Activated T-helper 2 cell treated with anti-CD3 and anti-CD28 coated beads, Interferon-gamma antibody, Interleukin-2, Interleukin-4, amounts not matched to agents 10 μg/mL and 5 μg/mL and 100 μg/mL, durations not matched to agents 14 hours and 24 hours and 36 hours (primary cell): ENCODE measurements at places on chromosomes 5 and 9.

GRCh38 chr9:136546697-136547501 lies 1.1 kb upstream of the NOTCH1 start:
- no peaks in the 10 kb centered on the region for H3K27me3 ChIP-seq
- DNase-seq: peak; percentile 49
- H3K4me3 ChIP-seq: peak overlapping the region; percentile 78

DNA sequence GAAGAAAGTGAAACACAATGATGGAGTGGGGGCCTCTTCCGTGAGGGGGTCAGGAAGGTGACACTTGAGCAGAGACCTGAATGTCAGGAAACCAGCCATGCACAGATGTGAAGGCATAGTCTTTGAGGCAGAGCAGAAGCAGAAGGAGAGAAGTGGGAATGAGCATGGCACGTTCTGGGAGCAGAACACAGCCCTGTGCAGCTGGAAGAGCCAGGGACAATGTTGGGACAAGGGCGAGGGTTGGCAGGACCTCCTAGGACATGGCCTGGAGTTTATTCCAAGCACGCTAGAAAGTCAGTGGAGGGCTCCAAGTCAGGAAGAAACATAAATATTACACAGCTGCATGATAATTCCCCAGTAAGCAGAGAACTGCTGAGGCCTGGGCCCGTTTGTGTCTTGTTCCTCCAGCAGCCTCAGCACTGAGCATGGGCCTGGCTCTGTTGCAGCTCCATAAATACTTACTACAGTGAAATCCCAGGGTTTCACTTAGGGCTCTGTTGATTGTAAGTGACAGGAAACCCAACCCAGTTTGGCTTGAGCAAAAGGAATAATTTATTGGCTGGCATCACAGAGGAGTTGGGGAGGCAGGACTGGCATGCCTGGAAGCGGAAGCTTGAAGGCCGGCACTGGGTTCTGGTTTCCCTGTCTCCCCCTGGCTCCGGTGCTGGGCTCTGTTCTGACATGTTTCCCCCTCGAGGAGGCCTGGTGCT lies 66.2 kb downstream of the MVB12B start:
- H3K4me3 ChIP-seq: no peak overlapping the region
- H3K36me3 ChIP-seq: no peaks in the 10 kb centered on the region
- no peak for DNase-seq
- no peak overlapping the region for H3K27ac ChIP-seq
- H3K27me3 ChIP-seq: peaks cover 15% of the 10 kb centered on the region
- peaks cover 40% of the 10 kb centered on the region for H3K4me1 ChIP-seq

DNA sequence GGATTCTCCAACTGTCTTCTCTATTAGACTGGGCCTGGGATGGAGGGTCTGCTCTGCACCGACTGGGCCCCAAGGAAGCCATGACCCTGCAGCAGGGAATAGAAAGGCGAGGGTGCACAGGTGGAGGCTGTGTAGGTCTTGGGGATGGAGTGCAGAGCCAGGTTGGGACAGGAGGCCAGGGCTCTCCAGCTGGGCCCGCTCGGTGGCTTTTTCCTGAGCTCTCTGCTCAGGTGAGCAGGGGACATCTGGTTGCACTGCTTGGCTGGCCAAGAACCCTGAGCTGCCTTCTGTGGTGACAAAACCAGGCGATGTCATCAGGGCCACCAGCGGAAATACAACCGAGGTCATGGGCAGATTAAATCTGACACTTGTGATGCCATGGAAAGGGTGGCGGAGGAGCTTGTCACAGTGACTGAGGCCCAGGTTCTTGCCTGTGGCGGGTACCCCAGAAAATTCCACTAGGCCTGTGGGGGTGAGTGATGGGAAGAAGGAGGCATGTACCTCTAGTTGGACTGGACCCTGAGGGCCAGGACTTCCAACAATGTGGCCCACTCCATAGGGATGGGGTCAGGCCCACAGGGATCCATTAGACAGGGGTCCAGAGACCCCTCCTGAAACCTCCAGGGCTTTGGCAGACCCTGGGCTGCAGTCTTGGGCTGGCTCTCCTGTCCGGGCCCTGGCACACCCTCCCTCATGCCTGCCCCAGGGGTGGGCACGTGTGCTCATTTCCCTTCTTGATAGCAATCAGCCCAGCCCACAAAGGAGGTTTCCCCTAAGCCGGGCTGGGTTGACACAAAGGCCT lies 4.4 kb upstream of the IL3 start:
- no peak overlapping the region for H3K4me3 ChIP-seq
- DNase-seq: peak; percentile 56
- H3K27me3 ChIP-seq: peaks cover 2% of the 10 kb centered on the region
- H3K27ac ChIP-seq: peak overlapping the region; percentile 86
- H3K4me1 ChIP-seq: peaks cover 61% of the 10 kb centered on the region

DNA sequence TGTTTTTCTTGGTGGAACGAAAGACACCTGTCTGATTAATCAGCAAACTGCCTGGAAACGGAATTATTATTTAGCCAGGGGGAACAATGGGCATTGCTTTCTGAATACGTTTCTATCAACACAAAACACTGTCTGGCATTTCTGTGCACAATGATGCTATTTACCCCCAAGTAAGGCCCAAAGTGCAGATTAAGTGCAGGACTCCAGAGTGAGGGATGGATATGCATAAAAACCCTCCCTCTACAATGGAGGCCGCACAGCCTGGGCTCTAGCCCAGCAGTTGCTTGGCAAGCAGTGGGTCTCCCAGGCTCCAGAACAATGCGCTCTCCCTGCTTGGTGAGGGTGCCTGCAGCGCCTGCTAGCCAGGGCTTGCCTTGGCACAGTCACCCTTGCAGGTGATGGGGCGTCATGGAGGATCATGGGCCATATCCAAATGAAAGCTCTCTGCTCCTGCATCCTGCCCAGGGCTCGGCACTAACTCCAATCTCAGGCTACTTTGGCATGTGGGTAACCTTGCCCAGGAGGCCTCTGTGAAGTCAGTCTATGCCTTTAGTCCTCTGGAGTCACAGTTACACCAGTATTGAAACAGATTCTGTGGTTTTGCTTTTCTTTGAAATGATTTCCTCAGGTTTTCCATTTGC lies 11.5 kb upstream of the SPATA24 start:
- DNase-seq: no peak

DNA sequence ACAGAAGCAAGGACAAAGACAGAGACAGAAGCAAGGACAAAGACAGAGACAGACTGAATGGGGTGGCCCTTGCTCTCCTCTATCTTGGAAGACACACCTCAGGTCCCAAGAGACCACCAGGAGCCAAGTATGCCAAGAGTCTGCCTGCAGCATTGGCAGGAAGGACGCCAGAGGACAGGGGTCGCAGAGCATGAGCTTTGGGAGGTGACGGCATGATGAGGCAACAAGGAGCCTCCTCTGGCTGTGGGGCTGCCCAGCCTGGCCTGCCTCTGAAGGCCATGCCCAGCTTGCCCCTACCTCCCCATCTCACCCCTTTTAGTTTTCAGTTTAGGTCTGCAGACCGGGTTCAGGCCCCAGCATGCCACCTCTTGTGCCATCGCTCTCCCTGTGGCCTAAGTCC lies 17.6 kb downstream of the PDGFRB start:
- no peak overlapping the region for H3K4me3 ChIP-seq
- DNase-seq: no peak
- no peaks in the 10 kb centered on the region for H3K27me3 ChIP-seq

GRCh38 chr9:23375511-23375910 lies 450.5 kb downstream of the ELAVL2 start:
- H3K36me3 ChIP-seq: no peaks in the 10 kb centered on the region
- H3K27me3 ChIP-seq: no peaks in the 10 kb centered on the region
- H3K4me3 ChIP-seq: no peak overlapping the region
- H3K27ac ChIP-seq: no peak overlapping the region
- DNase-seq: no peak
- H3K4me1 ChIP-seq: no peaks in the 10 kb centered on the region

- no peaks in the 10 kb centered on the region for H3K27me3 ChIP-seq
- H3K4me3 ChIP-seq: no peak overlapping the region
- no peak for DNase-seq
- H3K36me3 ChIP-seq: no peaks in the 10 kb centered on the region
These were observed 22.1 kb downstream of the SARDH start for GRCh38 chr9:133715866-133716563.

DNA sequence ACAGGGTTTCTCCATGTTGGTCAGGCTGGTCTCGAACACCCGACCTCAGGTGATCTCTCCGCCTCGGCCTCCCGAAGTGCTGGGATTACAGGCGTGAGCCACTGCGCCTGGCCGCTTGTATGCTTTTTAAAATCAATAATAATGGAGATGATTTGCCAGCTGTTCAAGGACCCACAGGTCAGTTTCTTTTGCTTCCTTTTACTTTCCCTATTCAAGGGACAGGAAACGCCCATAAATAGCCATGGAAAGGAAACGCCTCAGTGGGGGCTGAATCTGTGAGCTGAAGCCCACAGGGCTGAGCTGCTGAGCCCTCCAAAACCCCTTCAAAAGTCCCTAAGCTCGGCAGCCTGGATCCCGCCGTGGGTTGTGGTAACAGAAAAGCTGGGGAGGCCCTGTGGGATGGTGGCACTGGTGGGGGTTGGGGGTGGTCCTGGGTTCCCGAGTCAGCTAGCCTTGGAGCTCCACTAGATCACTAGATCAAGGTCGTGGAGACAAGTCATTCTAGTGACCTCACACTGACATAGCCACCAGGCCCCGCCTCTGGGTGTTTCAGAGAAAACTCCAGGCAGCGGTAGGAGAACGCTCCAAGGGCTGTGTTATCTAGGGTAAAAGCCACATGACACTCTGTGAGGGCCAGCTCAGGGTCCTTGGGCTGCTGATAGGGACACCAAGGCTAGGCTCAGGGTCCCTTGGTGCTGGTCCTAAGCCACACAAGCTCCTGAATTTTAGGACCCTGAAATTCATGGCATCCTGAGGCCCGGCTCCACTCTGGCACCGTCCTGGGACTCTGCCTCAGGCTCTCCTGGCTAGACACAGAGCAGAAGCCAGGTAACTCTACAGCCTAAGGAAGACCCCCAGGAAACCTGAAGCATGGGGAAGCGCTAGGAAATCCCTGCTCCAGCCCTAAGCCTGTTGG lies 18.0 kb upstream of the DUSP1 start:
- H3K27ac ChIP-seq: no peak overlapping the region
- no peaks in the 10 kb centered on the region for H3K27me3 ChIP-seq

- no peaks in the 10 kb centered on the region for H3K36me3 ChIP-seq
- H3K4me3 ChIP-seq: no peak overlapping the region
- H3K4me1 ChIP-seq: no peaks in the 10 kb centered on the region
- no peak for DNase-seq
- H3K27ac ChIP-seq: no peak overlapping the region
These were observed 465.2 kb downstream of the LRRC70 start for GRCh38 chr5:63043792-63044191.

DNA sequence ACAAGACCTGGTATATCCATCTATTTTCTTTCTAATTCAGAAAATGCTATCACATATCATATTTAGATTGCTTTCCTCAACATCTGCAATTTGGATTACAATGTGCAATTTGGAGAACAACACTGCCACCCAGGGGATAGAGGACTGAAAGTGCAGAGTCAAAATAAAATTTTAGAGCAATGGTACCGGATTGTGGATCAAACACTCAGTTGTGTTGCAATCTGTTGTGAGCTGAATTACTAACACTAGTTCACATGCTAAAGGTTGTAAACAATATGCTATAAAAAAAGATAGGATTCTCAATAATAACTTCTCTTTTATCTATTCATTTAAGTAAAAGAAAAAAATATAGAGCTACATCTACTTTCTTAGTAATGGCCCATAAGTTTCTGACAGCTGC lies 11.9 kb upstream of the SRFBP1 start:
- DNase-seq: no peak
- H3K4me1 ChIP-seq: no peaks in the 10 kb centered on the region
- no peak overlapping the region for H3K4me3 ChIP-seq
- no peak overlapping the region for H3K27ac ChIP-seq

- H3K4me1 ChIP-seq: no peaks in the 10 kb centered on the region
- H3K36me3 ChIP-seq: no peaks in the 10 kb centered on the region
- H3K27ac ChIP-seq: no peak overlapping the region
- no peak for DNase-seq
These were observed 89.2 kb upstream of the ERBIN start for GRCh38 chr5:65837139-65837538.

DNA sequence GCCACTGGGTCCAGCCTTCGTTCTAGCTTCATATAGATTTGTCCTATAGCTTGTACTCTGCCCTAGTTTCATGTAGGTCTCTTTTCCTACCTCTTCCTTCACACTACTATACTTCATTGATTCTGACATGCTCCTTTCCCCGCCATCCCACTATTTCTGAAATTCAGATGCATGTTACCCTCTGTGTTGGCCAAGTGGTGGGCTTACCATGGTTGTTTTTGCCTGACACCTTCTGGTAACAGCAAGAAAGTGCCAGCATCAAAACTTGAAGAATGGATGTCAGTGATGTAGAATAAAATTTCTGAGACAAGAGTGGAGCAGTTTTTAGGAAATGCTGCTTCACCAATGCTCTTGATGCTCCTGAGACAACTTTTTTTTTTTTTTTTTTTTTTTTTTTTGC lies 19.5 kb upstream of the SERINC5 start:
- H3K27ac ChIP-seq: no peak overlapping the region
- no peaks in the 10 kb centered on the region for H3K36me3 ChIP-seq
- H3K27me3 ChIP-seq: no peaks in the 10 kb centered on the region
- DNase-seq: no peak
- H3K4me1 ChIP-seq: peaks cover 17% of the 10 kb centered on the region

- no peak overlapping the region for H3K4me3 ChIP-seq
- H3K27ac ChIP-seq: no peak overlapping the region
These were observed 98.0 kb downstream of the PLPPR1 start for GRCh38 chr9:101126556-101126955.

- H3K4me3 ChIP-seq: no peak overlapping the region
- no peak overlapping the region for H3K27ac ChIP-seq
- no peaks in the 10 kb centered on the region for H3K4me1 ChIP-seq
- H3K27me3 ChIP-seq: no peaks in the 10 kb centered on the region
- H3K36me3 ChIP-seq: no peaks in the 10 kb centered on the region
These were observed 93.6 kb downstream of the ROR2 start for GRCh38 chr9:91856419-91856818.

DNA sequence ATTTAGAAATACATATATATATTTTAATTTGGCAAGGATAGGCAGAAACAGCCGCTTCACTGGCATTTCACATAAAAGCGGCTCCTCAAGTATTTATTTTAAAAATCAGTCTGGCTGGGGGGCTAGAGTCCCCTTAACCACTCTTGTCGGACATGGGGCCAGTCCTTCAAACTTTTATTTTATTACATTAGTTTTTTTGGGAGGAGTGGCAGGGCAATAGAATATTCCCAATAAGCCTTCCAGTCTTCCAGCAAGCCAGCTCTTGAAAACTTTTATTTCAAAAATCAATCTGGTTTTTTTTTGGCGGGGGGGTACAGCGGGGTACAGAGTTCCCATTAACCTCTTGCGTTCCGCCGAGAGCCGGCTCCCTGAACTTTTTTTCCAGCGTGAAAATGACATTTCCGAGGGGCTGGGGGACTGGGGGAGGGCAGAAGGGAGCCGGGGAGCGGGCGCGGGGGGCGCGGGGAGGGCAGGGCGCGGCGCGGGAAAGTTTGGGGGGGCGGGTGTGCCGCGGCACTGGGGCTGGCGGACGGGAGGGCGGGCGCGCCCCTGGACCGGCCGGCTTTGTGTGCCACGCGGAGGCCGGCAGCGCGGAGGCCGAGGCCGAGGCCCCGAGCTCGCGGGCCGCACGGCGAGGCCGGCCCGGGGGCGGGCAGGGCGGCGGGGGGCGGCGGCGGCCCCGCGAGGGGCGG lies 504 bp upstream of the ZNF618 start:
- no peak for DNase-seq
- H3K27me3 ChIP-seq: peaks cover 33% of the 10 kb centered on the region
- no peak overlapping the region for H3K27ac ChIP-seq
- peak overlapping the region; percentile 54 for H3K4me3 ChIP-seq
- peaks cover 4% of the 10 kb centered on the region for H3K4me1 ChIP-seq
